ENCODE measurements at places on chromosomes 2 and 18. TPM values are rescaled to one million over a fixed set of nuclear protein-coding genes. Genes with fewer than 3 reads are reported as not detected.

DNA sequence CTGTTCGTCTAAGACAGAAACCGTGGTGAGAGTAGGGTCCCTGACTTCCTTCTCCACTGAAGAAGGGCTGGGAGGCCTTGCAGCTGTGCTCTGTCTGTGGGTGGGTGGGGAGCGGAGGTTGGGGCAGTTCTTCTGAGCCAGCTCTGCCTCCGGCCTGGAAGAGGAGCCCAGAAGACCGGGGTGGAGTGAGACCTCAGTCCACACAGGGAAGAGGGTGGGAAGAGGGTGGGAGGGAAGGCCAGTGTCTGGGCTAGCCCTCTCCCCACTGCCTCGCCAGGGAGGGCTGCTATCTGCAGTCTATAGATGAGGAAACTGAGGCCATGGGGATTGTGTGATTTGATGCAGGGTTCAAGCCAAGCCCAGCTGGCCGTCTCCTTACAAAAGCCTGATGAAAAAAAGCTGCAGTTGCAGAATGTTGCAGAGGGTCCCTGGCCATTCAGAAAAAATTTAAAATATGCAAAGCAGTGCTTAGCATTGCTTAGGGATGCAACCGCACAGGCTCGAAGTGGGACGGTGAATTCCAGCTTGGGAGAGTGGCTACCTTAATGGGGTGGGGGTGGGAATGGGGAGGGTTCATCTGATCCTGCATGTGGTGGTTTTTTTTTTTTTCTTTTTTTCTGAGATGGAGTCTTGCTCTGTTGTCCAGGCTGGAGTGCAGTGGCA is 181.6 kb upstream of the HS6ST1 start:
- H3K4me1 ChIP-seq = no peaks in the 10 kb centered on the region
- no peak overlapping the region for H3K4me3 ChIP-seq
- no peak overlapping the region for H3K27ac ChIP-seq
- H3K27me3 ChIP-seq = peaks cover 25% of the 10 kb centered on the region
- H3K36me3 ChIP-seq = no peaks in the 10 kb centered on the region

GRCh38 chr2:42752314-42752713 is 11.6 kb downstream of the OXER1 start:
- H3K27me3 ChIP-seq = no peaks in the 10 kb centered on the region
- peaks cover 22% of the 10 kb centered on the region for H3K4me1 ChIP-seq
- H3K4me3 ChIP-seq = no peak overlapping the region
- H3K27ac ChIP-seq = no peak overlapping the region
- H3K36me3 ChIP-seq = no peaks in the 10 kb centered on the region

GRCh38 chr2:158753641-158754611 is 41.2 kb upstream of the DAPL1 start:
- H3K27ac ChIP-seq = no peak overlapping the region
- H3K4me3 ChIP-seq = peak overlapping the region; percentile 51
- peak; percentile 57 for DNase-seq
- H3K36me3 ChIP-seq = no peaks in the 10 kb centered on the region
- H3K4me1 ChIP-seq = peaks cover 33% of the 10 kb centered on the region

- H3K27ac ChIP-seq = no peak overlapping the region
- H3K4me1 ChIP-seq = peaks cover 21% of the 10 kb centered on the region
- H3K4me3 ChIP-seq = no peak overlapping the region
- H3K27me3 ChIP-seq = no peaks in the 10 kb centered on the region
- H3K36me3 ChIP-seq = peaks cover 55% of the 10 kb centered on the region
These were observed 11.4 kb downstream of the PLEKHA3 start for GRCh38 chr2:178491612-178492011.

GRCh38 chr18:70290482-70291294 is 1.8 kb downstream of the SOCS6 start:
- H3K27ac ChIP-seq = peak overlapping the region; percentile 96
- peaks cover 29% of the 10 kb centered on the region for H3K36me3 ChIP-seq
- H3K4me1 ChIP-seq = peaks cover 68% of the 10 kb centered on the region
- DNase-seq = no peak
- H3K4me3 ChIP-seq = peak overlapping the region; percentile 99

GRCh38 chr2:163735685-163736432 is at the start of gene FIGN:
FIGN (minus strand) TSS chr2:163736008; CDS start chr2:163734927, 1,081 bp downstream.
- H3K27me3 ChIP-seq = no peaks in the 10 kb centered on the region
- H3K4me1 ChIP-seq = peaks cover 36% of the 10 kb centered on the region
- H3K36me3 ChIP-seq = no peaks in the 10 kb centered on the region
- peak; percentile 58 for DNase-seq

- no peak overlapping the region for H3K27ac ChIP-seq
- no peak for DNase-seq
- H3K4me3 ChIP-seq = no peak overlapping the region
These were observed 66.2 kb downstream of the ATOH8 start for GRCh38 chr2:85819811-85820510.

DNA sequence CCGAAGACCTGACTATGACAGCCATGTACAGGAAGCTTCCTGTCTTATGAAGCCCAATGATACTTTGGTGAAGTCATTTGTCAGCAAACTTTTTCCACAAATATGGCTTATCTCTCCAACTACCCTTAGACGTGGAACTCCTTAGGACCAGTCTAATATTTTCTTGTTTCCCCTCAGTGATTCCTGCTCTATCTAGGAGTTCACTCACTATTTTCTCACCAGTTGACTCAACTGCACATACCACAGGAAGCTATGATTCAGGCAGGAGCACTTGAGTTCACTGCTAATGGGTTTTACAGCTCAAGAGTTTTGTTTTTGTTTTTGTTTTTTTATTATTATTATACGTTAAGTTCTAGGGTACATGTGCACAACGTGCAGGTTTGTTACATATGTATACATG is 109.3 kb downstream of the ANTXR1 start:
- peaks cover 26% of the 10 kb centered on the region for H3K36me3 ChIP-seq
- H3K4me1 ChIP-seq = peaks cover 33% of the 10 kb centered on the region
- no peaks in the 10 kb centered on the region for H3K27me3 ChIP-seq
- H3K4me3 ChIP-seq = peak overlapping the region; percentile 15

DNA sequence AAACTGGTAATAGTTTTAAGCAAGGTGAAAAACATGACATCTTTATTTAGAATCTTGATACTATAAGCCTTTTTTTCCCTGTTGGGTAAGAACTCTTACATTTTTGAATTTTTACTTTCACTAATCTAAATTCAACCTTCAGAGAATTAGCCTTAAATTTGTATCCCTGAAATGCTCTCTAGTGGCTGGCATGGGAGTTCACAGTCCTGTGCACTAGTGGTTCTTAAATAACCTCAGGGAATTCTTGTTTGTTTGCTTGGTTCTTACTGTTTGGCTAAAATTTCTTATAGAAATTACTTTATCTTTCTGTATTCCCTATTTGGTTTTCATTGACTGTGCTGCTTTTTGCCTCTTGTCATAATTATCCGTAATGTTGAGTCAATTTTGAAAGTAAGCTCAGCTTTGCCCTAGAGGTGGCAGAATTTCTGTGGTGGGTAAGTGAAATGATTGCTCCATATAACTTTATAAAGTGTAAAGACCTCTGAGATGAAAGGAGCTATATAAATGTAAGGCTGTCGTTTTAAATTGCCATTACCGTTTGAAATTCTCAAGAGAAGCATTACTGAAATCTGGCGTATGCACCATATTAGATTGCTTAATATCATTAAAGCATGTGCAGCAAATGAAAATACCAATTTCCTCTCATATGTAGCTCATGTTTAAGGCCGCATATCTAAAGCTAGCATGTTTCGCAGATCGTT is 391.3 kb upstream of the FIGN start:
- no peak for DNase-seq
- H3K4me3 ChIP-seq = no peak overlapping the region
- no peaks in the 10 kb centered on the region for H3K4me1 ChIP-seq
- no peaks in the 10 kb centered on the region for H3K36me3 ChIP-seq
- no peak overlapping the region for H3K27ac ChIP-seq

- DNase-seq = no peak
- H3K4me1 ChIP-seq = peaks cover 39% of the 10 kb centered on the region
- H3K4me3 ChIP-seq = no peak overlapping the region
- H3K36me3 ChIP-seq = peaks cover 2% of the 10 kb centered on the region
- H3K27me3 ChIP-seq = no peaks in the 10 kb centered on the region
- H3K27ac ChIP-seq = no peak overlapping the region
These were observed 22.0 kb upstream of the RPL31 start for GRCh38 chr2:100980046-100980445.

- H3K36me3 ChIP-seq = no peaks in the 10 kb centered on the region
- no peak for DNase-seq
- no peaks in the 10 kb centered on the region for H3K4me1 ChIP-seq
- H3K27me3 ChIP-seq = no peaks in the 10 kb centered on the region
- no peak overlapping the region for H3K4me3 ChIP-seq
These were observed 803.3 kb upstream of the FAM98A start for GRCh38 chr2:34402376-34402775.

GRCh38 chr18:29874519-29875098 is 1167.9 kb downstream of the DSC3 start:
- no peak overlapping the region for H3K27ac ChIP-seq
- DNase-seq = peak; percentile 46
- no peaks in the 10 kb centered on the region for H3K36me3 ChIP-seq
- no peaks in the 10 kb centered on the region for H3K4me1 ChIP-seq
- no peak overlapping the region for H3K4me3 ChIP-seq

DNA sequence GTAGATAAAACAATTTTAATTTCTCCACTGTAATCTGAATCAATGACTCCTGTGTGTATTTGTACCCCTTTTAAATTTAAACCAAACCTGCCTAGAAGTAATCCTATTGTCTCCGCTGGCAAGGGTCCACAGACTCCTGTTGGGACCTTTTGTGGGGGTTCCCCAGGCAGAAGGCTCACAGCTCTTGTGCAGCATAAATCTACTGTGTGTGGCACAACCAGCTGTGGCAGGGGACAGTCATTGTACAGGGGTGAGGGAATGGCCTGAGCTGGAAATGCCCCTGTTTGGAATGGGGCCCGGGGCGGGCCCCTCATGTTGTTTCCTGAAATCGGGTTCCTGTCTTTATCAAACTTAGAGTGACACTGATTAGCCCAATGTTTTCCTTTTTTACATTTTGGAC is 318.2 kb upstream of the FAM98A start:
- no peak for DNase-seq
- H3K36me3 ChIP-seq = no peaks in the 10 kb centered on the region
- no peak overlapping the region for H3K4me3 ChIP-seq
- no peak overlapping the region for H3K27ac ChIP-seq

- peaks cover 90% of the 10 kb centered on the region for H3K4me1 ChIP-seq
- peaks cover 2% of the 10 kb centered on the region for H3K27me3 ChIP-seq
- peaks cover 32% of the 10 kb centered on the region for H3K36me3 ChIP-seq
These were observed 61.7 kb downstream of the RNF152 start for GRCh38 chr18:61831071-61831470.

- DNase-seq = no peak
- no peaks in the 10 kb centered on the region for H3K36me3 ChIP-seq
- H3K27ac ChIP-seq = no peak overlapping the region
- H3K27me3 ChIP-seq = peaks cover 2% of the 10 kb centered on the region
- no peaks in the 10 kb centered on the region for H3K4me1 ChIP-seq
- no peak overlapping the region for H3K4me3 ChIP-seq
These were observed 127.0 kb downstream of the ST6GAL2 start for GRCh38 chr2:106758901-106759497.

DNA sequence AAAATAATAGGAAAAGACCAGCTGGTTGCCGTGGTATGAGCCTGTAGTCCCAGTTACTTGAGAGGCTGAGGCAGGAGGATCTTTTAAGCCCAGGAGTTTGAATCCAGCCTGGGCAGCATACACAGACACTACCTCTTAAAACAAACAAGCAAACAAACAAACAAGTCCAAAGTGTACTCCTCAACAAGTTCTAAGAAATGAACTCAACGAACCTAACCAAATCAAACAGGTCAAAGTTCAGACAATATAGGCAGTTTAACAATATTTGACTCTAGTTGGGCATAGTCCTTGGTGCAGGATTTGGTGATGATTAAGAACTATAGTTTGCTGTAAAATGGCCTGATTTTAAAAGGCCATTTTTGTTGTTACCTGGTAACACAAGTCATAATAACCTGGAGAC is 41.9 kb upstream of the RHOB start:
- H3K4me1 ChIP-seq = no peaks in the 10 kb centered on the region
- no peak for DNase-seq
- H3K27ac ChIP-seq = no peak overlapping the region
- no peak overlapping the region for H3K4me3 ChIP-seq

GRCh38 chr2:172473167-172473566 is 45.8 kb downstream of the ITGA6 start:
- no peak overlapping the region for H3K27ac ChIP-seq
- peaks cover 11% of the 10 kb centered on the region for H3K36me3 ChIP-seq
- H3K4me1 ChIP-seq = peaks cover 11% of the 10 kb centered on the region
- no peaks in the 10 kb centered on the region for H3K27me3 ChIP-seq

NEURL3 gene
- not detected for total RNA-seq

ASB18 gene
- not detected for total RNA-seq

PSMA8 gene
- total RNA-seq = not detected

LOXL3 gene
- 54.9 TPM for total RNA-seq

SLC5A7 gene
- not detected for total RNA-seq

PRADC1 gene
- total RNA-seq = 37.7 TPM

C2orf78 gene
- total RNA-seq = not detected

TRIM43 gene
- total RNA-seq = not detected

CXCR4 gene
- total RNA-seq = not detected

All from HFFc6 (cell line).